ENCODE measurements at places on chromosomes 5 and 9.
A peak's percentile ranks its signal among the peaks of the same experiment; 100 is the strongest.

DNA sequence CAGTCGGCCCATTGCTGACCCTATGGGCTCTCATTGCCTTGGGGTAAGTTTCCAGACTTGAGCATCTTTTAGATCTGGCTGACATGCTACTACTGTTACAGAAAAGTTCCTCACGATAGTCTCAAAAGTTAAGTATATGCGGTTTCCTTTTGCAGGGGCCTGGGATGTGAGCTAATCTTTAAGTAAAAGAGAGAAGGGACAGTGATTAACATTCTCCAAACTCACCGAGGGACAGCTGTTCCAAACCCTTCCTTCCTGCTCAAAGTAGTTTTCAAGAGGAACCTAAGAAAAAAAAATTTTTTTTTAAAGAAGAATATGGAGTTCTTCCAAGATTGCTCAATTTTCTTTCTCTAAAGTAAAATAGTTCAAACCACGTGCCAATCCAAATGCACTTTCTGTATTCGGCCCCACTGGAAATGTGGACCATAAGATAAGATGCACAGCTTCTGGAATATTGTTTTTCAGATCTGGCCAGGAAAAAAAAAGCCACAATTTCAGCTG, 168.0 kb upstream of the SPRY4 start:
- DNase-seq: no peak

DNA sequence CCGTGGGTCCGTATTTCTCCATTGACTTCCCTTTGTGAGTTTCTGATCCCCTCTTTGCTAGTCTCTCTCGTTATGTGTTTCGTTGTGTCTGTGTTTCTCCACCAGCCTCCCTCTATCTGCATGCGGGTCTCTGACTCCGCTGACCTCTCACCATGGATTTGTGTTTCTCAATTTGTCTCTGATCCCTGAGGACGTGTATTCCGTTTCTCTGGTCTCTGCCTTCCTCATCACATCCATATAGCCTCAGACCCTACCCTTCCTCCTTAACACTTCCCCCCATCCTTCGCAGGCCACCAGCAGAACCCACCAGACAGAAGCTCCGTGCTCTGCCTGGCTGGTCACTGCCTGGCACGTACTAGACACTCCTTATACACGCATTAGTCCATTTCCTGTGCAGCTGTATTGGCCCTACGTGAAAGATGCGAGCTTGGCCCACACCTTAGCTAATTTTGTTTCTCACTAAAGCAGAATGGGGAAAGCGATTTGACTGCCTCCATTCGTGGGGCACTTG, 631 bp downstream of the B4GALT7 start:
- DNase-seq: peak; percentile 47

GRCh38 chr9:20480249-20480648, 142.1 kb downstream of the MLLT3 start:
- no peak for DNase-seq

GRCh38 chr9:132551556-132551955, 30.9 kb upstream of the BARHL1 start:
- no peak for DNase-seq

GRCh38 chr5:75048457-75048953, 3.9 kb downstream of the GCNT4 start:
- no peak for DNase-seq

DNA sequence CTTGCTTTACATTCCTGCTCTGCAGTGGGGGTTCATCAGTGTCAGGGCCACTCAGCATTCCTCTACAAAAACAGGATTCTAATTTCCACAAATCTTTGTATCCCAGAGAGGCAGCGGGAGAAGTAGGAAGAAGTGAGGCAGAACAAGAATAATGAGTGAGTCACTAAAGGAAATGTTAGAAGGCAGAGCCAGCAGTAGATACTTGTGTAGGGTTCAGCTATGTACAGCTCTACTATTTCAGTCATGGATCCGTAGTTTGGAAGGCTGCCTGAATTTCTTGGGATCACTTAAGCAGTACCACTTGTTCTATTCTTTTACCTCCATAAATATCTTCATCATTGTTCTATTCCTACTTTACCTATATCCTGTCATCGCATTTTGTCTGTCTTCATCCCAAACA, 246.3 kb upstream of the TLE4 start:
- DNase-seq: no peak

- DNase-seq: no peak
Observed at GRCh38 chr9:113486327-113486726, 22.8 kb downstream of the RGS3 start.

DNA sequence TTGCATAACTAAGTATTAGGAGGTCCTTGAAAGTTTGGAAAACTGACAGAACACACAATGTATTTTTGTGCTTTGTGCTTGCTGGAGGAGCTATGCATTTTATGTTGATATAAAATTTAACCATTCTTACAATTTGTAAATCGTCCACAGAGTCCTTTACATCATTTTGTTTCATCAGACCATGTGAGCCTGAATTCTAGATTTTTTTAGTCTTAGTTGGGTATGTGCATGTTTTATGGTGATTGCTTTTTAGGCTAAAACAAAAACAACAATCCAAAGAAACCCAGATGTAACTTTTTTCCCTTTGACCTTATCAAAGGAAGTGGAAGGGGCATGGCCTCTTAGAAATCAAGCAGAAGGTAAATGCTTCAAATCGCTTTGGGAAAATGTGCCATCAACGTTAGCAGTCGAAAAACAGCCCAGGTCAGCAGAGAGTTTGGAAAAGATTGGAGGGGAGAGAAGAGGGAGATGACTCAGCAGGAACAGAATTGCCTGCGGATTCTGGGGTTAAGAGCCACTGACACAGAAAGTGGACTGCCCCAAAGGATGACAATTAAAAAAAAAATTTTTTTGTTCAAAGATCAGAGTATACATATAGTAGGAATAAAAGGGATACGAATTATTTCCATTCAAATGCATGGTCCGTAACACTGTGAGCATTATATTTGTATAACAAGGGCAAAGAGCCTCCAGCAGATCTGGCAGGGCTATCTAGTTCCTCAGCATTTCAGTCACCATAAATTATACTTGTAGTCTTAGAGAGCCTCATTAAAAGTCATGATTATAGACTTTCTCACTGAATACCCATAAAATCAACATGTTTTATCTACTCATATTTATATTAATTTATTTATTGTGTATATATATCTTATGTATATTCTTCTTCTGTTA, 253.5 kb upstream of the HAPLN1 start:
- DNase-seq: no peak

DNA sequence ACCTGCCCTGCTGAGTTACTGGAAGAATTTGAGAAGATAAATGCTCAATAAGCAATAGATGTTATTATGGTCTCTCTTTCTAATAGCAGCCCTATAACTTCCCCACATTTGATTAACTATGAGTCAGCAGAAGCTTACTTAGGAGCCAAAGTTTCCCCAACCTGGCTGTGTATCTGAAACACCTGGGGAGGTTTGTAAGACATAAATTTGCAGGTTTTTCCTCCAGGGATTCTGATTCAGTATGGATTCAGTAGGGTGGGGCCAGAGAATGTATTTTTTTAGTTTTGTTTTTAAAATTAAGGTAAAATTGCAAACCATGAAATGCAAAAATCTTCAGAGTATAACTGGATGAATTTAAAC, 44.9 kb upstream of the GNPDA1 start:
- no peak for DNase-seq

DNA sequence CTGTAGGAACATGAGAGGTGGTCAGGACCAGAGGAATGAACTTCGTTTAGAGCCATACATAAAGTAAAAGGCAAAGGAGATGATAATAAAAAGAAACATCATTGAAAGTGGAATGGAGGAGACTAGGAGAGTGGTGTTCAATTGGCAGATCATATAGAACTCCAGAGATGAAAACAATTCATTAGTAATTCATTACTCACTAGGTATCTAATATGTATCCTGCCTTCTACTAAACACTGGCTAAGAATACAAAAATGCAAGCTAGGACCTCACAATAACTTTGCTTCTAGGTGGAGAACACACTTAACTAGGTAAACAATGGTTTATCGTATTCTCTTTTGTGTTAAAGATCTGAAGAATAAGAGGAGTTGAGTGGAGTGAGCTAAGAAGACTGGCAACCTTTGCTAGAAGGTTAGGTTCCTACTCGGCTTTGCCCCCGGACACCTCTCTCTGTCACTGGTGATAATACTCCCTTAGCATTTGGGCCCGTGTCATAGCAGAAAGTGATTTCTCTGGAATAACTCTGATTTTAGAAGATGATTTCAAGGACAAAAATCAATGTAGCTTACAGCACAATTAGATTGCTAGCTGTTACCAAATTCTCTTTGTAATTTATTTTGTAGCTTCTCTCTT, 88.6 kb upstream of the IFNE start:
- no peak for DNase-seq

GRCh38 chr9:135422341-135422944, 57.1 kb upstream of the PPP1R26 start:
- no peak for DNase-seq

DNA sequence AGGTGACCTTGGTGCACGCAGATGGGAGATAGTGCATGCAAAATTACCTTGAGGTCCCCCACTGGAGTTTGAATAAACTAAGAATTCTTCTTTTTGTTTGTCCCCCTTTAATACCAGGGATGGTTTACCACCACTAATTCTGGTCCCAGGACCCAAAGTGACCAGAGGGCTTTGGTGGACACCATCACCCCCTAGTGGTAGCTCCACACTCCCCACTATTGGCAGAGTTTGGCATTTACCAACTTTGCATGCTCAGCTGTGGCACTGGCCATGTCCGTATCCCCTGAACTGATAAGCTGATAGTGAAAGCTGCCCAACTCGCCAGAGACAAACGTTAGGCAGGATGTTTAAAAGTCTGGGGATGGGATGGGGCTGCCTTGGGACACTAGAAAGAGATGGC, 3.3 kb downstream of the ASTN2 start:
- DNase-seq: peak; percentile 15

DNA sequence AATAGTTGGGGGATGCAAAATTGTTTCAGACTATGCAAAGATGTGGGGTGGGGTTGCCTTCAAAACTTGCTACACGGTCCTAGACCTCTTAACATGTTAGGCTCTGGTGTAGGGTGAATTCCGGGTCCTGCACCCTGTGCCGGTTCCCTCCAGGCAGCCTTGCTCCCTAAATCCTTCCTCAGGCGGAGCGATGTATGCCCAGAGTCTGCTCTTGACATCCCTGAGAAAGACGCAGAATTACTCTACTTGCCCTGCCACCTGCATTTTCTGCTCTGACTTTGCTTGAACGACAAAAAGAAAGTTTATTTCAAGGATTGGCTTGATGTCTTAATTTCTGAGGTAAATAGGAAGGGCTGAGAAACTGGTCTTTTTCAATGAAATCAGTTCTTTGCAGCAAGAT, 691 bp downstream of the THBS4 start:
- no peak for DNase-seq

DNA sequence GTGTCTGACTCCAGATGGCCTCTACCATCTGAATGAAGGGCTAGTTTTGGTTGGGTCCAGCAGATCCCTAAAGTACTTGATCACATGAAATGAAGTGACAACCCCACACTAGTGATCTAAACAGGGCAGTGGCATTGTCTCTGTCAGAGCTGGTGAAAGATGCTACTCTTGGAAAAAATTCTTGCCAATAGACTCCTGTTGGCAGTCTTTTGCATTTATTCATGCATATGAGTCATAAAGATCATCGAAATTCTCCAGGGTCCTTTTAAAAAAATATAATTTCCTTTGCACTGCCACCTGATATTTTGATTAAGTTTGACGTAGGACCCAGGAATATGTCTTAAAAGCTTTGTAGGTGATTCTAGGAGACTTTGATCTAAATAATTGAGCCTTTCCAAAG, 135.1 kb upstream of the ELL2 start:
- no peak for DNase-seq

DNA sequence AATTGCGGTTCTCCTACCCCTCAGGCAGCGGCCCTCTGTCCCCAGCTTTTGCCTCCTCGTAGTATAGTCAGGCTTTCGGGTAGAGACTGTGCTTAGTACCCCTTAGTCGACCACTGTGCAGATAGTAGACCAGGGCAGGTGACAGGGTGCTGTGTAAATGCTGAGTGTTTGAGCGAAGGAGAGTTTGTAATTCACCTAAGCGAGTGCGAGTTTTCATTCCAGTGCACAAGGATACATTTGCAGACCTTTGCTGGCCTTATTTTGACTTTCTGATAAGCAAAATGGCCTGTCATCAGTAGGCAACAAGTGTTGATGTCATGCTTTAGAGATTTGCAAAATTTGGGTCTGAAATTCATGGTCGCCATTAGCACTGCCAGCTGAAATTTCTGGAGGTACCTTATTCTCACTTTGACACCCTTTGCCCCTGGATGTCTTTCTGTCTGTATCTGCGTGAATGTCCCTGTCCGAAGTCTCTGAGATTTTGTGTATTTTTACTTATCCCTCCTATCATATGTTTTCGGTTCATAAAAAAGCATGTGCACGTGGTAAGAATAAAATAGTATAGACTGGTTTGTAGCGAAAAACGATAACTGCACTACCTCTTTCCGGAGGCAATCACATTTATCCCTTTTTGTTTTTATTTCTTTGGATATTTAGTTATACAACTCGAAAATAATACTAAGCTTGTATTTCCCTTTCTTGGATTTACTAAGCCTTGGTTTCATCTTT, 1.9 kb downstream of the LMNB1 start:
- no peak for DNase-seq

GRCh38 chr9:806285-807156, 35.0 kb upstream of the DMRT1 start:
- peak; percentile 63 for DNase-seq
